ENCODE measurements at places on chromosomes 7 and 10.
A peak's percentile ranks its signal among the peaks of the same experiment; 100 is the strongest.

- DNase-seq: no peak
These were observed 57.1 kb downstream of the PLPP4 start for GRCh38 chr10:120514035-120514620.

- DNase-seq: peak; percentile 83
These were observed 3.0 kb upstream of the NRP1 start for GRCh38 chr10:33337326-33337957.

DNA sequence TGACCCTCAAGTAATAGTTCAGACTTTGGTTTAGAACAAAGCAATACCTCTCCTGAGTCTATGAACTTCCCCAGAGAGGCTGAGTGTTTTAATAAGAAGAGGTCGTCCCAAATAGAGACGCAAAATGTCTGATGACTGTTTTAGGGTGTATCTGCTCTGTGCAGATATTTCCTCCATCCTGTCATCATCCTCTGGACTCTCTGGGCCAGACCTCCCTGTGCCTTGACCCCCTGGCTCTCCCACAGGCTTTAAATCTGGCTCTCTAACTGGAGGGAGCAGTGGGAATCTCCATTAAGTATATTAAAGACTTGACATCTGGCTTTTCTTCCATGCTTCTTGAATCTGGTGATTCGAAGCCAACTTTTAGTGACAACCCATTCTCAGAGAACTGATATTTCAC lies 633.3 kb downstream of the INHBA start:
- DNase-seq: no peak

DNA sequence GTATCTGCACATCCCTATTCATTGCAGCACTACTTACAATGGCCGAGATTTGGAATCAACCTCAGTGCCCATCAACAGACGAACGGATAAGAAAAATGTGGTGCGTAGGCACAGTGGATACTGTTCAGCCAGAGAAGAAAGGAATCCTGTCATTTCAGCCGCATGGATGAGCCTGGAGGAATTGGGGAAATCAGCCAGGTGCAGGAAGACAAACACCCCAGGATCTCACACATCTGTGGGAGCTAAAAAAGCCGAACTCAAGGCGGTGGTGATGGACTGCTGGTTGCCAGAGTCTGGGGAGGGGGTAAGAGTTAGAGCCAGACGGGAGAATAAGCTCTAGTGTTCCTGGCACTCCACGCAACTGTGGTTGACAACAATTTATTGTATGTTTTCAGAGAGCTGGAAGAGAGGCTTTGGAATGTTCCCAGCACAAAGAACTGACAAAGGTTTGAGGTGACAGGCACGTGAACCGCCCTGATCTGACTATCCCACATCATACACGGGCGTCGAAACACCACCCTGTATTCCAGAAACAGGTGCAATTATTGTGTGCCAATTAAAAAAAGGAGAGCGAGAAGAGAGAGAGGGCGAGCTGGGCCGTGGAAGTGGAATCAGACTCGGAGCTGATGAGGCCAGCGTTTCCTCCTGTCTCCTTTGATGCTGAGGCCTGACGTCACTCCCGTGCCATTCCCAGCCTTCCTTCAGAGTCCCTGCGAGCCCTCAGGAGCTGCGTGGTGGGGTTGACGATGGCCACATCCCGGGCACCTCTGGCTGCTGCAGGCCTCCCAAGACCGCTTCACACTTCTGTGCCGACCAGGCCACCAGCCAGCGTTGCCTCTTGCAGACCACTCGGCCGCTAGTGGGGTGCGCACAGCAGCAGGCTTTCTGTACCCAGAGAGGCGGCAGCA lies 189.5 kb downstream of the DNAJB6 start:
- DNase-seq: no peak

DNA sequence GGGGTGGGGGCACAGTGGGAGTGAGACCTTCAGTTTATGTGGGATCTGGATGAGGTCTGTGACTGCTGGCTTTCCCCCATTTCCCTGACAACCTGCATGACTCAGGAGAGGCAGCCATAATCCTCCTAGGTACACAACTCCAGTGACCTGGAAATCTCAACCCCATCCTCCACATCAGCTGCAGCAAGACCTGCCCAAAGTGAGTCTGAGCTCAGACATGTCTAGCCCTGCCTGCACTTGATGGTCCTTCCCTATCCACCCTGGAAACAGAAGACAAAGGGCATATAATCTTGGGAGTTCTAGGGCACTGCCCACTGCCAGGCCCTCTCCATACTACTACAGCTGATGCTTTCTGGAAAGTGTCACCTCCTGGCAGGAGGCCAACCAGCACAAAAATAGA lies 75.6 kb downstream of the GRM8 start:
- no peak for DNase-seq

DNA sequence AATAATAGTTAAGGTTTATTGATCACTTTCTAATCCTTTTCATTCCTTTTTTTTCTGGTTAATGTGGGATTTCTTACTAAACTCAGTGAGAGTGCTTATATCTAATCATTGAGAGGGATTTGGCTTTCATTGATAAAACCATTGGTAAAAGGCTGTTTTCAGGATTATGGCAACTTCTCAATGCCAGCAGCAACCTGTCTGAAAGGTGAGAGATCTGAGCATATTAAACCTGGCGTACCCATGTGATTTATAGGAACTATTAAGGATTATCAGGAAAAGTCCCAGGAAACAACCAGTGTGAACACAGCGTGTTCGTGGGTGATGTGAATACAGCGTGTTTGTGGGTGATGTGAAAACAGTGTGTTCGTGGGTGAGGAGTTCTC lies 65.9 kb downstream of the PDIA4 start:
- DNase-seq: no peak

GRCh38 chr7:93622036-93623033 lies 47.8 kb upstream of the CALCR start:
- DNase-seq: peak; percentile 25

DNA sequence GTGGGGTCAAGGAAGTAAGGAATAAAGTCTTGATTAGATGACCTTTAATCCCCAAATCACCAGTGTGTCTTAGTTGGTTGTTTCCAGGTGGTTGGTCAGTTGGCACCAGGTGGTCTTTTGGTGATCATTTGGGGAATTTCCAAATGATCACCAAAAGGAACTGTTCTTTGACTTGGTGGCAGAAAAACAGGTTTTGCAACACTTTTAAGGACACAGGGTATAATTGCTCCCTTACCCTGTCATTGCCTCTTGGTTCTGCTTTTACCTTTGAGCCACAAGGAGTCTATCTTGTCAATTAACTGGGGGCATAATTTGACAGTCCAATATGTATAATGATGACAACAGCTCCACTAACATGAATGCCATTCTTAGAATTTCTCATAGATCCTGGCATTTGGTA lies 104.2 kb downstream of the ADK start:
- no peak for DNase-seq

- no peak for DNase-seq
These were observed 93.3 kb downstream of the ZMIZ1 start for GRCh38 chr10:79162022-79162421.

- no peak for DNase-seq
These were observed 11.1 kb downstream of the SLC35G1 start for GRCh38 chr10:93904901-93905300.

- DNase-seq: peak; percentile 6
These were observed 55.6 kb upstream of the PNLIP start for GRCh38 chr10:116490028-116490662.

GRCh38 chr10:71272056-71272771 lies 46.8 kb upstream of the SLC29A3 start:
- DNase-seq: peak; percentile 71

DNA sequence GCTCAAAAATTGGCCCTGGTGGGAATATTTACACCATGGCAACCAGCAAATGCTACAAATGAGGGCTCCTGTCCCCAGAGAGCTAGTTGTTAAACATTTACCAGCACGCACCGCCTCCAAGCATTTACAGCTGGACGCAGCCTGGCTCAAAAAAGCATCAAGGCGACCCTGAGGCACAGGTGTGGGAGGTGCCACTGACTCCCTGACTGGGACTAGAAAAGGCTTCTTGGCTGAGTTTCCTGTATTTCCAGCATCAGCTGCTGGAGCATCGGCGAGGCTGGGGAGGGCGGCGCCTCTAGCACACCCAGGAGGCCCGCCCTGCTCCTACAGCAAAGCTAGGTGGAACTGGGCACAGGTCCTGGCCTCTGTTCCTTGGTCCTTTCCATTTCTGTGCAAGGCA lies 43.5 kb upstream of the ZRANB1 start:
- DNase-seq: no peak

DNA sequence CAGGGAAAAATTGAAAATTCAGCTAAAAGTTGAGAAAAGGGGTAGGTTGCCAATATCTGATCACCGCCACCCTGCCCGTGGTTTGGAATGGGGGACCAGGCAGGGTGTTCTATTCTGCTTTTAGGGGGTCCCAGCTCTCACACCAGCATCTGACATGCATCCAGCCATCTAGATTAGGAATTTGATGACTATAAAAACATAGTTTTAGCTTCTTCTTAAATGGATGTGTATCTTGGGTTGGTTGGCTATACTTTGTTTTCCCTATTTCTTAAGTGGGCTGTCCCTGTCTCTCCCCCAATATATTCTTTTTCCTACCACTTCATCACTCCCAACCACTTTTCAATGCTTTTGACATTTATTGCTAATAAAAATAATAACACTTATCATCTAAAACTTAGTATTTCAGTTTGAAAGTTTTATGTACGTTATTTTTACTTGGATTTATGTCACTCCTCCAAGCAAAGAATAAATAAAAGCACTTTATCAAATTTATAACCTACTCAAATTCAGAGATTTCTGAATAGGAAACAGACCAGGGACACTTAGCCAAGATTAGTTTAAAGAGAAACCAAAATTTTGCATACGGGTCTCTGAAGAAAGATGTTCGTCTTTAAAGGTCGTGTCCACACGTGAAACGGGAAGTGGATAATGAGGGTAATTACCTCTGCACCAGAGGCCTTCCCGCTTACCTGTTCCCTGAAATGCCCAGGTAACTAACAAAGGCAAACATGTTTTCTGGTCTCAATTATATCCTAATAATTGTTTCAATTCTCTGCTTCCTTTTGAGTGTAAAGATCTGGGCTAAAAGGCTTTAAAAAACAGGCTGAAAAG lies 233.2 kb upstream of the AUTS2 start:
- no peak for DNase-seq

DNA sequence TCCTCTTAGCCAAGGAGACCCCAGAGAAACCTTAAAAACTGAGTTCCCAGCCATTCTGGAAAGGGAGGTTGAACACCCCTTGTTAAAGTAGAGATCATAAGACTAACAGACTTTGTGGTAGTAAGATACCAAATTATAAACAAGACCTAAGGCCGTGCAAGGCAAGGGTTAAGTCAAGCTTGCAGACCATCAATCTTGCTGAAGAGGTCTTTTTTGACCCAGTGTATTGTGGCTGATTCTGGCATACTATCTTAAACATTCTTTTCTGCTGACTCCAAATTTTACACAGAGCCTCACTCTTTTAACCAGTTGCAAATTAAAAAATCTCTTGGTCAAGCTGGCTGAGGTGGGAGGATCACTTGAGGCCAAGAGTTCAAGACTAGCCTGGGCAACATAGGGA lies 1.2 kb upstream of the TBRG4 start:
- DNase-seq: peak; percentile 18

GRCh38 chr10:62647375-62648092 lies 157.0 kb upstream of the ADO start:
- no peak for DNase-seq

DNA sequence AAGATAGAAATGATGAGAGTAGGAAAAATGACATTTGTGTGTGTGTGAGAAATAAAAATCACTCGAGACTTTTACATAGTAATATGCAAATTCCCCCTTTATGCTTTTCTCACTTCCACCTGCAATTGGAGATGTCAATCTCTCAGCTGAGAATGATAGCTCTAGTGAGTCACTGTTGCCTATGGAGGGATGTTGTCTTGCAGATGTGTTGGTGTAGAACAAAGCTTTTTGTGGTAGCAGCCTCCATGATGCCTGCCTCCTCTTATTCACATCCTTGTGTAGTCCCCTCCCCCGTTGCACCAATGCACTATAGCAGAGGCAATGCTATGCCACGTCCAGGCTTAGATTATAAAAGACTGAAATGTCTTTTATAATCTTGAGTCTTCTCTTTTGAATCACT lies 33.8 kb downstream of the SPAG6 start:
- no peak for DNase-seq

GRCh38 chr10:74854610-74855009 lies 28.2 kb downstream of the KAT6B start:
- no peak for DNase-seq

- no peak for DNase-seq
These were observed 341.1 kb upstream of the SEMA3A start for GRCh38 chr7:84535580-84536270.

DNA sequence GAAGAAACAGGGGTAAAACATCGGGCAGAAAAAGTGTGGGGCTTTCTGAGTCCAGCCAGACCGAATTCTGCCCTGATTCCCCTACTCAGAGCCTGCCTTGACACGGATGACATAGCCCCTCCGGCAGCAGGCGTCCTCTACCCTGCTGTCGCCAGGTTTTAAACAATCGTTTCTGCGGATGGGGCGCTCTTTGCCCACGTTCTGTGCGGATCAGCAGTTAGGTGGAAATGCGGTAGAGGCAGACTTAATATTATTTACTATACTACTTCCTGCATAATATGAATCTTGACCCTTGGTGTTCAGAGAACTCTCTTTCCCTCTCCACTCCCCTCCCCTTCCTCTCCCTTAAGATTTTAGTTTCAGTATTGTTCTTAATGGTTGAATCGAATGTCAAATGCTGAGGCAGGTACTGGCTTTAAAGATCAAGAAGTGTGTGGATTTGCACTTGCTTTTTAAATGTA lies 2.4 kb downstream of the GATA3 start:
- DNase-seq: no peak

- no peak for DNase-seq
These were observed 734.3 kb upstream of the POT1 start for GRCh38 chr7:125663961-125664360.

- no peak for DNase-seq
These were observed 9.8 kb upstream of the OGA start for GRCh38 chr10:101827919-101828600.

DNA sequence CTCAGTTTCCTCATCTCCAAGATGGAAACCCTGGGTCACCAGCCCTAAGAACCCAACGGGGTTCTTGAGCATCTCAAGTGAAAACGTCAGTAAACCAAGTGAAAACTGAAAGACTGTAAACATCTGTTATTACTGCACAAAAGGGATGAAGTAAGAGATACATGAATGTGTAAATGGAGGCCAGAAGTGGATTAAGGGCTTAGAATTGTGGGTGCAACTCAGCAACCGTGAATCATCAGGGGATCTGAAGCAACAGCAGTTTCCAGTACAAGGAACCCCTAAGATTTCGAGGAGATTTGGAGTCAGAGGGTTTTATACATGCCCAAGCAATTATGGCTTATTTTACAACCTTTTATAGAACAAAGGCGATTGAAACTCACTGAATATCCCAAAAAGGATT lies 95.7 kb upstream of the SVIL start:
- no peak for DNase-seq

- DNase-seq: no peak
These were observed 169.2 kb downstream of the ST7 start for GRCh38 chr7:117122536-117122935.

Measured in HFFc6 (cell line).